Right renal pelvis (tissue), 4 donors: ENCODE measurements at places on chromosomes 13 and 19.

- DNase-seq = no peak
Observed at GRCh38 chr19:16359074-16359473, 34.4 kb downstream of the KLF2 start.

DNA sequence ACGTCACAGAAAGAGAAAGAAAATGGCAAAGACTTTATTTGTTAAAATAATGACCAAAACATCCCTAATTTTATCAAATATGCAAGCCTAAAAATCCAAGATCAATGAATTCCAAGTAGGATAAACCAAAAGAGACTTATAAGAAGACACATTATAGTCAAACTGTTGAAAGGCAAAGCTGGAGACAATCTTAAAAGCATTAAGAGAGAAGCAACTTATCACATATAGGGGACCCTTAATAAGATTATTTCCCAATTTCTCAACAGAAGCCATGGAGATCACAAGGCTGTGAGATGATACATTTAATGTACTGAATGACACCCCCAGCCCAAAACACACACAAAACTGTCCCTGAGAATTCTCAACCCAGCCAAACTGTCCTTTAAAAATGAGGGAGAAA is 228.7 kb downstream of the COG6 start:
- no peak for DNase-seq

GRCh38 chr19:8004723-8005513 is 523 bp downstream of the ELAVL1 start:
- no peak for DNase-seq

- no peak for DNase-seq
Observed at GRCh38 chr13:106348075-106348840, 187.2 kb downstream of the EFNB2 start.

DNA sequence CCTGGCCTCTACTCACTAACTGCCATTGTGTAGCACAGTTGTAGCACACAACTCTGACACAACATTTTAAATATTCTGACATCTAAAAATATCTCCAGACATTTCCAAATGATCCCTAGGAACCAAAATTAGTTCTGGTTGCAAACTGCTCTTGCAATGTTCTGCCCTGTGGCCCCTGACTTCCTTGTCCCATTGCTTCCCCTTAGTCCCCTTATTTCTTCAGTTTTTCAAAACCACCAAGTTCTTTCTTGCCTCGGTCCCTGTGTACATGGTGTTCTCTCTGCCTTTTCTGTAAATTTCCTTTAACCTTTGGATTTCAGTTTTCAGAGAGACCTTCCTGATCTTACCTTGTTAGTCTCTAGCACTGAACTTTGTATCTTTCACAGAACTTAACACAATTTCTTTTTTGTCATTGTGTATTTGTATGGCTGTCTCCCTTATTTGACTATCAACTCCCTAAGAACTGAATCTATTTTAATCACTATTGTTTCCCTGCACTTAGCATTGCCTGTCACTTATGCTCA is 87.6 kb upstream of the MLNR start:
- DNase-seq = no peak

DNA sequence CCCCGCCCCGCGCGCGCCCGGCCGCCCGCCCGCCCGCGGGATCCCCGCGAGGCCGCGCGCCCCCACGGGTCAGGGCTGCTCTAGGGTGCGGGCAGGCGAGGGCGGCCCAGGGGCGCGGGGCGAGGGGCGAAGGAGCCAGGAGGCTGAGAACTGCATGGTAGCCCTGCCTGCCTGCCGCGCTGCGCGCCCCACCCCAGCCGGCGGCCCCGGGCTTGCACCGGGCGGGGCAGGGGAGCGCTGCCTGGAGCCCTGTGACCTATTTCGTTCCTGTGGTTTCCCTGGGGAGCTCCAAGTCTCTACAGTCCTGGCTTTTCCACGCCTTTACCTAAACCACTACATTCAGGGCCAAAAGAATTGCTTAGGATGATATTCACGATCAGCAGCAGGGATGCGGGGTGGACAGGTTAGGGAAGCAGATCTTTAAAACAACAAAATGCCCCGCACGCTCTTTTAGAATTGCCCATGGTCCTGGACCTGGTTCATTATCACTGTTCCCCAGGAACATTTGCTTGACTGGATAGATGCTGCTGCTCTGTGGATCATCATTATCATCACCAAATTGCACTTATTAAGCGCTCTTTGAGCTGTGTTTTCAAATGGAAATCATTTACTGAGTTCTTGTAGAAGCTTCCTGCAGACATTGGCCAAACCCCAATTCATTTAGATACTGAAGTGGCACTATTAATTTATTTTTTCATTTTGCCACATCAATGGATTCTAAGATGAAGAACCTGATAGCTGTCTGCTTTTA is 421 bp upstream of the GPR12 start:
- DNase-seq = no peak

DNA sequence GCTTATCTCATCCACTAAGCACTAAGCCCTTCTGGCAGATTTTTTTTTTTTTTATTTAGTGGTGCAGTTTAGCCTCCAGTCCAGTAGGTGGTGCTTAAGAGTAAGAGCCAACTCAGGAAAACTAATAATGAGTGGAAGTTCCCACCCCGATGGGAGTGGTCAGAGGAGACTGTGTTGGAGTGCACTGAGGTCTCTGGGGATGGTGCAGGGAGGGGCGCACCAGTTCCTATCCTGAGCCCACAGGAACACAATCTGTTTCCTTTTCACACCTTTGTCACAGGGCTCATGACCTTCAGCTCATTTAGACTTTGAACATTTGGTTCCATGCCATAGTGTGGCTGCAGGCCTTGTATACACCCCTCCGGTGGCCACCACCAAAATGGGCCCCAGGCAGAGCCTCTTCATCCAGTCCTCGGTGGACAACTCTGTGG is 367.4 kb downstream of the SPRY2 start:
- no peak for DNase-seq

DNA sequence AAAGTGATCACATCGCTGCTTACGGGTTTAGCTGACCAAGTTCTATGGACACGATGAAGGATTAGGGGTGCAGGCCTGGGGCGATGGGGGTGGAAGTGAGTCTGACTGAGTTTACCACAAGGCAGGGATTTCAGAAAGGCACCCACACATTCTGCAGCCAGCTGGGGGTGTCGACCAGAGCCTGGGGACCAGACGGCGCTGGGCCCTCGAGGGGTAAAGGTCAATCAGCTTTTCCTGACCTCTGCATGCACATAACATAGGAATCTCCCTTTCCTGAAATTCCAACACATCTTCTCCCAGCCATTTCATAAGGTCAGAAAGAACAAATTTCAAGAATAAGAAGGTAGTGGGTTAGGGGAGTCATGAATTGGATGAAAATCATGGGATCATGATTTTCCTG is 92.0 kb downstream of the ZNF536 start:
- DNase-seq = no peak

DNA sequence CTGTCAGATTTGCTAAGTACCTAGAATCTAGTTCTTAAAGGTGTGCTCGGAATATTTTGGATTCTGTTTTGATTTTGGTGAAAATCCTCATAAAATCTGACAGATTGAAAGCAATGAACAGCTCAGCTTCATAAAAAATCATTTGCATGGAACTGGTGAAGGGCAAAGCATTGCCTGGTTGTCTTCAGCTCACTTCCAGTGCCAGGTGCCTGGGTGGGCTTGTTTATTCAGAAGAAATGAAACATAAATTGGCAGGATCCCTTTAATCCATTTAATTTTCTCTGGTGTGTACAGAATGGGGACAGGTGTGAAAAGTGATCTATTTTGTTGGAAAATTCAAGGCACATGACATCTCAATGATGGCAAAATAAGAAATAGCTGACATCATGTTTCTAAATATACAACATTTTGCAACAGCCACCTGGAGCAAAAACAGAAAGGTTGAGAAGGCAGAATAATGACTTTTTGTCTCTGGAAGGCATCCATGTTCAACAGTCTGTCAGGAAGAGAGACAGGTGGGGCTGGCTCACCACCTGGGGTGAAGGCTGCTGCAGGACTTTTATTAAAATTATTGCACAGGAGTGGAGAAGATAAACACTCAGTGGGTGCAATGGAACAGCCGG is 52.2 kb downstream of the RFC3 start:
- DNase-seq = no peak

DNA sequence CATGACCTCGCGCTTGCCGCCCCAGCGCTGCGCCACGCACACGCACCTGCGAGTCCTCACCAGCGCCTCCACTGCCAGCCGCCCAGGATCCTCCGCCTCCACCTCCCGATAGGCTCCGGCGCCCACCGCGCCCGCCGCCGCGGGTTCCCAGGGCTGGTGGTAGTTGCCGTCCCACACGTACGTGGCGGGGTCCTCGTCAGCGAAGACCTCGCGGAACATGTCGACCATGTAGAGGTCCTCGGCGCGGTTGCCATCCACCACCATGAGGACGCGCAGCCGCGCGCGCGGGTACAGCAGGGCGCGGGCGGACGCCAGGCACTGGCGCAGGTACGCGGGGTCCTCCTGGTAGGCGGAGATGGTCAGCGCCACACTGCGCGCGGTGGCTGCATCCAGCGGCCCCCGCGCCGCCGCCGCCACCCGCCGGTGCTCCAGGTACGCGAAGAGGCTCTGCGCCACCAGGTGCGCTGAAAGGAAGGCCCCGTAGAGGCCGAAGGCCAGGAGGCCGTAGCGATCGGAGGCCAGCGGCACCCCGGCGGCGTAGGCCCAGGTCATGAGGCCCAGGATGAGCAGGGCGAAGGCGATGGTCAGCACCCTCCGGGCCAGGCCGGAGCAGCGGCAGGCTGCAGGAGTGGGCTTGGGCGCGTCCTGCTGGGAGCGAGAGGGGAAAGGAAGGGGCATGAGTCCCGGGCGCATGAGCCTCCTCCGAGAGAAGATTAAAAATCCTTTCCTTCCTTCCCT is 4.4 kb downstream of the HAS1 start:
- DNase-seq = no peak

GRCh38 chr19:8988204-8988603 is 22.0 kb downstream of the MUC16 start:
- no peak for DNase-seq

DNA sequence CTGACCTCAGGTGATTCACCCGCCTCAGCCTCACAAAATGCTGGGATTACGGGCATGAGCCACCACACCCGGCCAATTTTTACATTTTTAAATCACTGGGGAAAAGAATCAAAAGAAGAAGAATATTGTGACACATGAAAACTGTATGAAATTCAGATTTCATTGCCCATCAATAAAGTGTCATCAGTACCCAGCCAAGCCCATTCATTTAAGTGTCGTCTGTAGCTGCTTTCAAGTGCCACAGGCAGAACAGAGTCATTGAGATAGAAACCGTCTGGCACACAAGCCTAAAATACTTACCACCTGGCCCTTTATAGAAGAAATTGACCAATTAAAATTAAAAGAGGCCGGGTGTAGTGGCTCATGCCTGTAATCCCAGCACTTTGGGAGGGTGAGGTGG is 15.3 kb downstream of the COLGALT1 start:
- no peak for DNase-seq

GRCh38 chr13:55432814-55433213 is 1707.9 kb upstream of the PRR20A start:
- DNase-seq = no peak

DNA sequence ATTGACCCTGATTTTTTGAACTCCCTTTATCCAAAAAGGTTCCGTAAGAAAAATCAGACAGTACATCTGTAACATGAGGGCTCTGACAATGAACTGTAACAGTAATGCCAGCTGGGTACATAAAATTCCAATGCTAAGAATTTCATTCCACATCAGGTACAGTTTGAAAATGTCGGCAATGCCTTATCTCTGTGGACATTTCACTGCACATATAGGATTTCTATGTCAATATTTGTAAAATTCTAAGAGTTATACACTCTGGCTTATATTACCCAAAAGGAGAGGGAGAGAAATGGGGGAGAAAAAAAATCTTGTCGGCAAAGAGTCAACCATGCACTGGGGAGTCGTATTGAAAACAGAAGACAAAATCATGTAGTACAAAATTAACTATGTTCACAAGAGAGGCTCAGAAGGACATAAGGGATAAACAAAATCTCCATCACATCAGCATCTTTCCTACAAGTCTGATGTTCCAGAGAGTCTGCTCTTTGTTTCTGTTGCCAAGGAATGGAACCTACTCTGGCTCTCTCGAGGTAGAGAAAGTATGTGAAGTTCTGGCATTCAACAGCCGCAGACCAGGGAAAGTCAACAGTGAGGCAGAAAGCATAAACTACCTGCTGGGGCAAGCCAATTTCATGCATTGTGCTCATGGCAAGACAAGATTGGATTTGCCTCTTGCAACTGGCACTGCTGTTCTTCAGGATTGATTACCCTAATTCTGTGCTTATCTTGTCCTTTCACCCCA is 72.4 kb downstream of the STARD13 start:
- no peak for DNase-seq

GRCh38 chr19:49020931-49021895 is 2.9 kb downstream of the CGB3 start:
- DNase-seq = no peak

DNA sequence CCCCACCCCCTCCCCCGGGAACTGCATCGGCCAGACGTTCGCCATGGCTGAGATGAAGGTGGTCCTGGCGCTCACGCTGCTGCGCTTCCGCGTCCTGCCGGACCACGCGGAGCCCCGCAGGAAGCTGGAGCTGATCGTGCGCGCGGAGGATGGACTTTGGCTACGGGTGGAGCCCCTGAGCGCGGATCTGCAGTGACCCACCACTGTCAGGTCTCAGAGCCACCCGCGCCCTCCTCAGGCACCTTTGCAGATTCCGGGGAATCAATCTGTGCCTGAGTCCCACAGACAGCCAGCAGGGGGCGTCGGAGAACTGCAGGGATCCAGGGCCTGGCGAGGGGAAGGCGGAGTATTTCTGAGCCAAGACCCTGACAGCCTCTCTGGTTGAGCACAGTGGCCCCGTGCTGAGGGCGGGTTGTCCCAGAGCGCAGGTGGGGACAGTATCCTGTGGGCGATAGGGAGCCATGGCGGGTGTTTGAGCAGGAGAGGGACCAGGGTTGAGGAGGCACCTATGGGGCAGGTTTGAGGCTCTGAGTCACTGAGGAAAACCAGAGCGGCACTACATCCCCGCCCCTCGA is 30.4 kb upstream of the CYP4F8 start:
- DNase-seq = peak; percentile 63

GRCh38 chr19:33800012-33800680 is 3.5 kb downstream of the KCTD15 start:
- DNase-seq = no peak

- DNase-seq = no peak
Observed at GRCh38 chr19:4518345-4519171, at the start of gene PLIN4. Gene PLIN4 (minus strand): TSS chr19:4518486. CDS start chr19:4518272, 214 bp downstream.

- no peak for DNase-seq
Observed at GRCh38 chr19:6712231-6712630, 8.2 kb downstream of the C3 start.
